IPS-NIHi11 (cell line): ENCODE measurements at places on chromosomes 1 and 21.

DNA sequence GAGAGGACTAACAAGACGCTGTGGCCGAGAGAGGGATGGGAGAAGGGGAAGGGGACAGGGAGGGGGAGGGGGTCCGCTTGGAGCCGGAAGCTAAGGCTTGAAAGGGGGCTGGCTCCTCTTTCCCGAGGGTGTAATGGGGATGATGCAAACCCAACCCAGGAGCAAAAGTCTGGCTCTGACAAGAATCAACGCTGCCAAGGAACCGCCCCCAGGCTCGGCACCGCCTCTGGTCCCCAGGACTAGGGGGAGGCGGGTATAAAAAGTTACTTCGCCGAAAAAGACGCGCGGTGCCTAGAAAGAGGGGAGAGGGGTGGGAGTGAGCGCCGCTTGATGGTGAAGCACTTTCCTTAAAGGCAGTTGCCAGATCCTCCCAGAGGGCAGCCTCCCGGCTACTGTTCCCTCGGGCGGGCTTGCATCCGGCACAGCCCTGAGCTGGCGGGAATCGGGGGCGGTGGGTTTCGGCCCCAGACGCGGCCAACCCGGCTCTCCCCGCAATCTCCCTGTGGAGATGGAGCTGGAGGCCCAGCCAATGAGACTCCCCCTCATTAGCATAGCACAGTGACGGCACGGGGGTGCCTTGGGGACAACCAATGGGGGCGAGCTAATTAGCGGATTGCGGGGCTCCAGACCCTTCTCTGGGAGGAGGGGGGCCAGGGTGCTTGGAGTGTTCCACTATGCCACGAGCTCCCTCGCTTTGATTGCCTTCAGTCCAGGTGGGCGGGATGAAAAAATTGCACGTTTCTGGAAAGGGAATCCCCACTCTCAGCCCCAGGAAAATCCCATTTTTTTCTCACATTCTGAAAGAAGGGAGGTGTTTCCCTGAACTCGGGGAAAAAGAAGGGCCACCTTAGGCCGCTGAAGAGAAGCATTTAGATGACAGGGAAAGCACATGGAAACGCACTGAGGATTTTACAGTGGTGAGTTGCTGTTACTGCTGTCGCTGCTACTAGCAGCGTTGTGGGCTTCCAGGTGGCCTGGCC, at the start of gene KCNT2:
Gene KCNT2 (minus strand): TSS at position 51 of the 980 bp plus-strand sequence. CDS start 131 bp downstream, outside the sequence.
- DNase-seq = peak; percentile 80

- no peak for DNase-seq
These were observed 10.9 kb upstream of the RWDD3 start for GRCh38 chr1:95223110-95223509.

DNA sequence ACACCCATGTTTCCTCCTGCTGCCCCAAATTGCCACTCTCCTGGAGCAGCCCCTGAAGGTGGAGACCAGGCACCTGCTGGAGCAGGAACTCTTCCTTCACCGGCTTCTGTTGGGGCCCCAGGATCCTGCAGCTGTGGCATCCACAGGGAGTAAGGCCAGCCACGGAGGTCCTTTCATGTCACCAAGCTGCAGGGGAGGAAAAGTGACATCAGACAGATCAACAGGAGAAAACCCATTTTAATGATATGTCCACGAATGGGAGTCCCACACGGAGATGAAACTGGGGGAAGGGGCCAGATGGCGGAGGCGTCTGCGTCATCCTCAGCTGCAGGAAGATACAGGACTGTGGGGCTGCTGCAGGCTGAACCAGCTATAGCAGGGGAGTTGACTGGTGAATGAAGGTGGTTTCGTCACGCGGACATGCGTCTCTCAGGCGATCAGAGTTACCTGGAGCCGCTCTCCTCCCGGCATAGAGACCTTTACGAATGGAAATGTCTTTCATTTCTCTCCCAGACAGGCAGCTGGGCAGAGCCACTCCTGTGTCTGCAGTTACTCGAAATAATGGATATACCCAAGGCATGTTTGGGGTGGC, 9.9 kb downstream of the TP73 start:
- DNase-seq = no peak

- DNase-seq = no peak
These were observed 200.8 kb upstream of the ST6GALNAC5 start for GRCh38 chr1:76666499-76666898.

- DNase-seq = no peak
These were observed 105.0 kb downstream of the KIAA0319L start for GRCh38 chr1:35452106-35452774.

GRCh38 chr1:21707086-21707840, 38.1 kb upstream of the RAP1GAP start:
- no peak for DNase-seq

- DNase-seq = no peak
These were observed 41.5 kb downstream of the SNX27 start for GRCh38 chr1:151653397-151653796.

DNA sequence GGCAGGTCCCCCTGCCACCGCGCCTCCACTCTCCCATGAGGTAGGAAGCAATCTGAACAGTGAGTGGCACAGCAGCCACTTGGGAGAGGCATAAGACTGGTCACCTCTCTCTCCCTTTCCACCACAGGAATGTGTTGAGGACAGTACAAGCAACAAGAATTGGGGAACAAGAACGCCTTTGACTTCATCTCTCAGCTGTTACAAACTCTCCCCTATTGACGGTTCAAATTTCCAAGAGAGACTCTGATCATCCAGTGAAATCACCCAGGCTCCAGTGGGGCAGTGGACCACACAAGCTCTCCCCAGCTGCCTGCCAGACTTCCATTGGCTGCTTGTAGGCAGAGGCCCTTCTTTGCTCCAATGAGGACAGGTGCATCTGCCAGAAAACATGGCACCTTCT, 249.9 kb upstream of the JUN start:
- no peak for DNase-seq

DNA sequence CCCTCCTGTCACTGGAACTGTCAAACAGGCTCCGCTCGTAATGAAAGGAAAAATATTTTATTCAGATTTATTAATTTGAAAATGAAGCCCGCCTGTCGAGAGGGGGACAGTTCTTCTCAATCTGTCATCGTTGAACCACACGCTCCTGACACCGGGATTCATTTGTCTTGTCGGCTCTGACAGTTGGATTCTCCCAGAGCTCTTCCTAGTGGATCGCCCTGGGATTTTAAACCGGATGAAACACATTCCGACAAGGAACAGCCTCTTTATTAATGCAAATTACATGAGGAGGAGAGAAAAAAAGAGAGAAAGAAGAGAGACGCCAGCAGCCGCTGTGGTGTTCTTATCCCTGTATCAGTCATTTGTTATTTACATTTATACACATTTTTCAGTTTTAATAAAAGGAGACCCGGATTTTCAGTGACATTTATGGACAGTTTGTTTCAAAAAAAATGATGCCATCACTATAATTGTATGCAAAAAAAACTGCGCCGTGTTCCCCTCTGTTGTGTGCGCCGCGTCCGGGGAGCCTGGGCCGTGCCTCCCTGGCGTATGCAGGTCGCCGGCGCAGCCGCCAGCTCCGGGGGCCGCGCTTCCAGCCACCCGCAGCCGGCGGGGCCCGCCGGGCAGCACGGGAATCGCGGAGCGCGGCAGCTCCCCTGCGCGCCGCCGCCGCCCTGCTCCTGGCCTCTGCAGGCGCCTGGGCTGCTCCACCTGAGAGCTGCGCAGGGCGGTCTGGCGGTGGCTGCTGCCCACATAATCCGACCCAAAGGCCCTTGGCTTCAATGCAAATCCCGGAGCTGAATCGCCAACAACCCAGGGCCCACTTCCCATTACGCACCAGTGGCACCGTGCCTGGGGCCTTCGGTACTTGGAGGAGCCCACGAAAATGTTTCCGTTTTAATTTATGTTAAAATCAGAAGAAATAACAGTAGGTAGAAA, 237.9 kb upstream of the PBX1 start:
- peak; percentile 80 for DNase-seq

DNA sequence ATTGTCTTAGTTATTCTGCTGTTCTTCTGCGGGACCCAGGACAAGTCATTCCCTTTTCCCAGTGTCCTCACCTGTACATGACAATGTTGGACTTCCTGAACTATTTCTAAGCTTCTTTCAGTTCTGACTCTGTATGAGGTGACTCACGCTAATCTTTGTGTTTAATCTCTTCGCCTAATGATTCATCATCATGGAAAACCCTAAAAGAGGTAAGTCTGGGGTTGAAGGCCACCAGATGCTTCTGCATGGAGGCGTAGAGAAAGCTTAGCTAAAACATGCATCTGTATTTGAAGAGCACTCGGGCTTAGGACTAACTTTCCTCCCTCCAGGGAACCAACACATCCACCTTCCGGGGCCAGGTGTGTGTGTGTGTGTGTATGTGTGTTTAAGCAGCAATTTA, 7.4 kb downstream of the SPRR5 start:
- DNase-seq = no peak

DNA sequence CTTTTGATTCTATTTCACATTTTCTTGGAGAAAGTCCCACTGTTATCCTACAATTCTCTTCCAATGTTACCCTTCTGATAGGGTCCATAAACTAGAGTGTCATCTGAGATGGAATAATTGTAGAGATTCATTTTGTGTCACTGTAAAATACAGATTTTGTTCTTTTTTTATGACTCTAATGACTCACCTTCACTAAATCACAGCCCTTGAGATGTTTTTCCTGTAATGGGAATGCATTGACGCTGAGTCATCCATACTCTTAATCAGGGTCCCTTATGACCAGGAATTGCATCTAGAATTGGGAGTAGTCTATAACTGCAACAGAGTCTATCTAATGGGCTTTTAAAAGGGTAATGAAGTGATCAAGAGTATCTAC, 315.5 kb downstream of the TGFB2 start:
- no peak for DNase-seq

DNA sequence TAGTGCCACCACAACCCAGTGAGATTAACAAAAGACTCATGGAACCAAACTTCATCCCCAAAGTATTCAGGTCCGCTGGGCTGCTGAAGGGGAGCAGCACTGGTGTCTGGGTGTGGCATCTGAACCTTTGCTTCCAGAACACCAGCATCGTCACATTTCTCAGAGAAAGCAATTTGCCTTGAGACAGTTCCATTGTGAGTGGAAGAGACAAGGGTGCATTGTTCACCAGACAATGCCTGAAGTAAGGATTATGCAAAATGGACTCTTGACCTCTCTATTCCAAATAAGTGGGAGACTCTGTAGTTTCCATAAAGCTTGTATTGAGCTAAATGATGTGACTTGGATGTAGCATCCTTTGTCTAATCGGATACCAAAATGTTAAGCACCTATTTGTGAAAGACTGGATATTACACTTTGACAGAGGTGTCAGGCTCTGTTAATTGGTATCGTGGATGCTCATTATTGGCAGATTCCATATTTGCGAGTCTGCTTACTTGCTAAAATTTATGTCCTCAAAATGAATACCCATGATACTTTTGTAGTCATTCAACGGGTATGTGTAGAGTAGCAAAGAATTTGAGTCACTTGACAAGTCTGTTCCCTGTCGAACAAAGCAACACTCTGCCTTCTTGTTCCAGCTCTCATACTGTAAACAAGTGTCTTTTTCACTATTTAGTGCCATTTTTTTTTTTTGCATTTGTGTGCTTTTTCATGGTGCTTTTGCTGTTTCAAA, 75.6 kb downstream of the MRPS6 start:
- DNase-seq = no peak

- no peak for DNase-seq
These were observed 30.5 kb upstream of the CLCA4 start for GRCh38 chr1:86516335-86516734.

GRCh38 chr1:36206323-36206858, 17.9 kb upstream of the THRAP3 start:
- DNase-seq = no peak

- DNase-seq = peak; percentile 63
These were observed 37.3 kb downstream of the IFNAR1 start for GRCh38 chr21:33362044-33362555.

DNA sequence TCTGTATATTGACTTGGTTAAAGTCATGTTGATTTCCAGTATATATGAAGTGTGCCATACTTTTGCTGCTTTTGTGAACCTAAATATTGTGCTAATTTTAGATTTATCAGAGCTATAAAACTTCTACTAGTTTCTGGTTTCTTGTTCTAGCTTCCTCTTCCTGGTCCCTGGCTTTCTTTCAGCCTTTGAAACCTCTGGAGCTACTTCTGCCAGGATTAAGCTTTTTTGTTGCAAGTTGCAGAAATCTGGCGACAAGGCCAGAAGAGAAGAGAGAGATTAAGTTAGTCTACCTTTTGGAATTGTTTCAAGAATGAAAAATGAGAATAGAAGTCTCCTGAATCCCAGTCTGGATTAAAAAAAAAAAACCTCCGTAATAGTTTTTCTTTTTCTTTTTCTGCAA, 13.5 kb downstream of the RNF2 start:
- no peak for DNase-seq

DNA sequence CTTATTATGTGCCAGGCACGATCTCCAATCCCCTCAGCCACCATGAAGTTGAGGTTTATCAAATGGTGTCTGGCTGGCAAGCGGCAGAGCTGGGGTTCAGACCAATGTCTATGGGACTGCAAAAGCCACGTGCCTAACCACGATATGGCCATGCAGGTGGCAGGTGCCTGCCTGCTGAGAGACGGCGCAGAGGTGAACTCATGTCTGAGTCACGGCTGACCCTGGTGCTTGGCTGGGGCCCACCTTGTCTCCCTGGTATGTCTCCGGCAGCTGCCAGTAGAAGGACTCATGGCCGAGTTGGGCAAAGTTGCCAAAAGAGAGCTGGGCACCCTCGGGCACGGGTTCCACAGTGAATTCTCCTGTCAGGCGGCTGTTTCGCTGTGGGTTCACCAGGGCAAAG, 59.9 kb downstream of the LDLRAD2 start:
- no peak for DNase-seq

GRCh38 chr21:43872531-43873197, 7.6 kb downstream of the AGPAT3 start:
- no peak for DNase-seq

GRCh38 chr1:170732252-170732588, 68.3 kb downstream of the PRRX1 start:
- DNase-seq = no peak

GRCh38 chr1:48917901-48918603, 141.4 kb upstream of the BEND5 start:
- no peak for DNase-seq

DNA sequence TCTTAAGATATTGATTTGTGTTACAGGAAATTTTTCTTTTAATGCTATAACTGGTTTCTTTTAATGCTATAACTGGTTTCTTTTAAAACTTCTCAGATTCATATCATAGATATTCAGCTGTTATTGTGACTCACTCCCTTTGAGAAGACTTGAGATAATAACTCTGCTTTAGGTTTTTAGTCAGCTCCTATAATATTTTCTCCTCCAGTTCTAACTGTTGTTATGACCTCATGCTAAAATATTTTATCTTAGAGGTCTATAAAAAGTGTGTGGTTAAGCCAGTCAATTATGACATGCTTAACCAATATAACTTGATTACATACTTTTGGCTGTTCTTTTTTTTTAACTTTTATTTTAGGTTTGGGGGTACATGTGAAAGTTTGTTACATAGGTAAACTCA, 280.2 kb downstream of the PTGER3 start:
- DNase-seq = no peak

- DNase-seq = peak; percentile 68
These were observed 149.0 kb downstream of the TGFBR3 start for GRCh38 chr1:91736715-91737615.

DNA sequence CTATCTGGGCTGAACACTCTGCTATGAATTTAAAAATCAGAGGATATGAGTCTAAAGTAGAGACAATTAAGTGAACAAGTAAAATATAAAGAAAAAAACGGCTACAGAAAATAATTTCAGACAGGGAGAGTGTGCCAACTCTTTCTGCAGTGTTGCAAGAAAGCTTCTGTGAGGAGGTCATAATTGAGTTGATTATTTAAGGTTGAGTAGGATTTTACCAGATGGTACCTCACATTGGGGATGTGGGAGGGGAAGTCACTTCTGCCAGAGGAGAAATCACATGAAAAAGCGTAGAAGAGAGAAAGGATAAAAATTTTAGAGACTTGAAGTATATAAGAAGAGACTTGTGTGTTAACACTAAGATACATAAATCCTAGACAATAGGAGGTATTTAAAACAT, 238.0 kb upstream of the NCAM2 start:
- DNase-seq = no peak
